ENCODE measurements at places on chromosomes 2 and 18. TPM values are rescaled to one million over a fixed set of nuclear protein-coding genes. Genes with fewer than 3 reads are reported as not detected.
A peak's percentile ranks its signal among the peaks of the same experiment; 100 is the strongest.

The LIMS1 gene
- 287 TPM for polyA plus RNA-seq

The IL37 gene
- polyA plus RNA-seq = not detected

The ABCB11 gene
- polyA plus RNA-seq = 0.03 TPM

The MALL gene
- 4.8 TPM for polyA plus RNA-seq

The SNTG2 gene
- not detected for polyA plus RNA-seq

The APOB gene
- polyA plus RNA-seq = 0.03 TPM

DNA sequence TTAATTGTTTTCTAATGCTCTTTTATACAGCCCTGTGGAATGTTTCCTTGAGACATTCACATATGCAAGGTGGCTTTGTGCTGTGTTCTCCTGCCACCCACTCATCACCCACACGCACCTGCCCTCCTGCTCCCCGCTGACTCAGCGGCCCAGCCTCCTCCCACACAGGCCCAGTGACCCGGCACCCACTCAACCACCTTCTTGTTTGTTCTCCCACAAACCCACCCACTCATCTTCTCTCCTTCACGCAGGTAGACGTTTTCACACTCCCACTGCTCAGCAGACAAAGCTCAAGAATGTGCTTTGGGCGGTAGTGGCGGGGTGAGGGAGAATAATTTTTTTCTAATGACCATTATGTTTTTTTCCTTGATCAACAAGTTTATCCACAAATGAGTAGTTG is 28.6 kb upstream of the NEMP2 start:
- no peak for DNase-seq

DNA sequence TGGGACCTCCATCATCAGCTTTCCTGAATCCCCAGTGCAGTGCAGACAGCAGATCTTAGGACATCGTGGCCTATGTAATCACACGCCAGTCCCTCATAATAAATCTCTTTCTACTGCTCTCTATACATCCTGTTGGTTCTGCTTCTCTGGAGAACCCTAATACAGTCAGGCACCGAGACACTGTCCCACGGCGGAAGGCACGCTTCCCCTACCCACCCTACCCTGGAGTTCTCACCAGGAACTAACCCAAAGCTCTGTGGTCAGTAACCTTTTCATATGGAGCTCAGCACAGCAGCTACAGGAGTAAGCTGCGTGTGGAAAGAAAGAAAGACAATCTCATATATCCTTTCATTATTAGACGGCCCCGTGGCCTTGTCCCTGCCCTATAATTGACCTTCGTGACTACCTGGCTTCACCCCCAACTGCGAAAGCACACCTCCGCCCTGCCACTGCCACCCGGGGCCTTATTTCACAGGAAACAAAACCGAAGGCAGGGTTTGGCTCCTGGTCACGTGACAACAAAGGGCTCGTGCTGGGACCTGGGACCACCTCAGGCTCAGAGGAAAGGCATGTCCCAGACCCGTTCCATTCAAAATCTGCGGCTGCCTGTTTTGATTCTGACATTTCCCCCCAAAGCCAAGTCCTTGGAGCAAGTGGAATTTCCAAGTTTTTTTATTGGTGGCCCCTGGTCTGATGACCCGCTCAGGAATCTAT is 99.7 kb upstream of the ODC1 start:
- DNase-seq = no peak

DNA sequence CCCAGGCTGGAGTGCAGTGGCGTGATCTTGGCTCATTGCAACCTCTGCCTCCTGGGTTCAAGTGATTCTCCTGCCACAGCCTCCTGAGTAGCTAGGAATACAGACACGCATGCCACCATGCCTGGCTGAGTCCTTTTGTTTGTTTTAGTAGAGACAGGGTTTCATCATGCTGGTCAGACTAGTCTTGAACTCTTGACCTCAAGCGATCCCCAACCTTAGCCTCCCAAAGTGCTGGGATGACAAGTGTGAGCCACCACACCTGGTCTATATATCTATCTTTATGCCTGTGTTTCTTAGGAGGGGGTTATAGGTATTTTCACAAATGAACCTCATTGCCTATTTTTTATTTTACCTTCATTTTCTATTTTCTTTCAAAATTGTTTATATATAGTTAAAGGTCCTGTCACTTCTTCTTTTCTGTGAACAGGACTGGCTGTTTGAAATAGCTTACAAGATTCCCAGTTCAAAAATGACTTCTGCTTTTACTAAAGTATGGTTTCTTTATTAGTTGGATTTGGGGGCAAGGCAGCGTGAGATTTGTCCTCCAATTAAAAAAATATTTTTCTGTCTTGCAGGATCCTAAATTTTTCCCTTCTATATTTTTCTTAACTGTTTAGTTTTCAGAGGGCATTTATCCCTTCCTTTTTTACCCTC is 16.4 kb upstream of the MARCHF7 start:
- DNase-seq = no peak

DNA sequence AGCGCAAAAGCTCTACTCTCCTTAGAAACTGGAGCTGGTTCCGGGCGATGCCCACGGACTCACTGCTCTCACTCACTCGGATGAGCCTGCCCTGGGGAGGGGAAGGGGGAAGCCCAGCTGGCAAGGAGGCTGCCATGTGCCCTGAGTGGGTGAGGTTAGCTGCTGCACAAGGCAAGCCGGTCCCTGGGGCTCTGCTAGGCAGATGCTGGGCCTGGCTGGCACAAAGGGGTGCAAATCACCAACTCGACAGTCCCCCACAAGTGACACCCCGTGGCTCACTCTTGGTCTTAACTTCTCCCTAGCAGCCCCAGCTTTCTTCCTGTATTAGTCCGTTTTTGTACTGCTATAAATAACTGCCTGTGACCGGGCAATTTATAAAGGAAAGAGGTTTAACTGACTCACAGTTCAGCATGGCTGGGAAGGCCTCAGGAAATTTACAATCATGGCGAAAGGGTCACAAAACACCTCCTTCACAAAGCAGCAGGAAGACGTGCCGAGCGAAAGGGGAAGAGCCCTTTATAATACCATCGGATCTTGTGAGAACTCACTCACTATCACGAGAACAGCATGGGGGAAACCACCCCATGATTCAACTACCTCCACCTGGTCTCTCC is 33.2 kb downstream of the ADCY3 start:
- DNase-seq = no peak

GRCh38 chr2:48398285-48399002 is 131.5 kb upstream of the STON1 start:
- DNase-seq = no peak

DNA sequence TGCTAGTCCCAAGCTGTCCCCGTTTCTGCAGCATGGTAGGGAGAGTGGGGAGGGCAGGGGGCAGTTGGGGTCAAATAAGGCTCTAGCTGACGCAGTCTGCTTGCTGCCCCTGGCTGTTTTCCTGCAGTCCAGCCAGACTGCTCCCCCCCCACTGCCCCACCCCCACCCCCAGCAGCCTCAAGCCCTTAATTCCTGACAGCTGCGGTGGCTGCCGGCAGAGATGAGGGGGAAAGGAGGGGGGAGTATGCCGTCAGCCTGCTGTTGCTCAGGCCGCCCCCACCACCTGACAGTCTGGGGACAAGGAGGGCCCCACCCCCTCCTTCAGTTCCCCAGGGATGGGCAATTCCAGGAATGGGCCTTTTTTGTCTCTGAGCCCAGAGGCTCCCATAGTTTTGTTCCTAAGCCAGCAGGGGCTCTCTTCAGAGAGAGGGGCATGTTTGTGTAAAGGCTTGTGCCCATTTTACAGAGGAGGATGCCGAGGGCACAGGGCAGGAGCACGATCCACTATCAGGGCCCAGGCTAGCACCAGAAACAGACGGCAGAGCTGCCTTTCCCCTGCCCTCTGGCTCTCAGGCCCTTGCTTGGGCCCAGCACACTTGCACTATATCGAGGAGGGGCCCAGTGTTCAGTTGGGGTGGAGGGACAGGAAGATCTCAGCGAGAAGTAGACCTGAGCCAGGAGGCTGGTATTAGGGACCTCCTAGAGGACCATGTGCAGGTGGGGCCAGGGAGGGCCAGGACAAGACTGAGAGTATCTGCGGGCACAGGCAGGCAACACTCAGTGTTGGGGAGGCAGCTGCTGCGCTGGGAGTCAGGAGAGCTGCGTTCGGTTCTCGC is 1.5 kb upstream of the WNT10A start:
- DNase-seq = no peak

DNA sequence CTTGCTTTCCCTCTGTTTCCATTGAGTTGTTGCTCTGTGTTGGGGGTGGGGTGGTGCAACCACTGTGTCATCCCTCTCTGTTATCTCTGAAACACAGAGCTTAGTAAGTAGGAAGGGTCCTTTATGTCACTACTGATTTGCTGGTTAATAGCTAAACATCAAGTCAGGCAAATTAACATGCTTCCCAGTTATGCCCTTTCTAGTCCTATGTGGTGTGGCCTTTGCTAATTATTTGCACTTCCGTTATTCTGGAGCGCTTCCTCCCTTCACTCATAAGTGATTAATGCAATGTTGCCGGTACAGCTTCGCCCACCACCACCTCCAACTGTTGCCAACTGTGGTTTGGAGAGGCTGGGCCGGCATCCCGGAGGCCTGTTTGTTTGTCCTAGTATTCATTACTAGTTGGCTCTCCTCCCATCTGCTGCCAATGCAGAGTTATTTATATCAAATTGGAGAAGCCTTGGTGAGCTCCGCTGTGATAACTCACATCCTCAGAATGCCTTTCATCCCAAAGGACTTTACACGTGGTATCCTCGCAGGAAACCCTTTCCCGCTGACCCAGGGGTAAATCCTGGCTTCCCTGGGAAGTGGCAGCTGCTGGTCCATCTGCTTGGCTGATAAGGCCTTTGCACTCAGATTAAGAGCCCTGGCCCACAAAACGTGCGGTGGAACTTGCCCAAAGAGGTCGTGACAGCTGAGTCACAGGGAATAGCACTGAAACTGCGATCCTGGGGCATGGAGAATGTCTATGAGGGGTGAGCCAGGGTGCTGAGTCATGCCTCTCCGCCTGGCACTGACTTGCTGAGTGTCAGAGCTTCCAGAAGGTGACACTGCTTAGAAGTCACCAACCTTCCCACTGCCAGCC is 72.0 kb upstream of the ZCCHC2 start:
- peak; percentile 85 for DNase-seq

DNA sequence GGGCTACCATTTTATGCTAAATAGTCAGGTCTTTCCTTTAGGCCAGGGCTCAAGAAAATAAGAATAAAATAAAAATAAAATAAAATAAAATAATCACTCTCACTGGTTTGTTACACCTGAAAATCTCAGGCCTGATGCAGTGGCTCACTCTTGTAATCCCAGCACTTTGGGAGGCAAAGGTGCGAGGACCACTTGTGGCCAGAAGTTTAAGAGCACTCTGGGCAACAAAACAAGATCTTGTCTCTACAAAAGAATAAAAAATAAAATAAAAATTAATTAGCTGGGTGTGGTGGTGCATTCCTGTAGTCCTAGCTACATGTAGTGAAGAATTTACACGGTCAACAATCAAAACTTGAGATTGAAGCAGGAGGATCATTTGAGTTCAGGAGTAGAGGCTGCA is 159.4 kb downstream of the NRXN1 start:
- no peak for DNase-seq

- no peak for DNase-seq
These were observed 106.7 kb upstream of the PGAP1 start for GRCh38 chr2:197033222-197033621.

- DNase-seq = no peak
These were observed 83.9 kb downstream of the ARHGEF4 start for GRCh38 chr2:130920415-130921163.

DNA sequence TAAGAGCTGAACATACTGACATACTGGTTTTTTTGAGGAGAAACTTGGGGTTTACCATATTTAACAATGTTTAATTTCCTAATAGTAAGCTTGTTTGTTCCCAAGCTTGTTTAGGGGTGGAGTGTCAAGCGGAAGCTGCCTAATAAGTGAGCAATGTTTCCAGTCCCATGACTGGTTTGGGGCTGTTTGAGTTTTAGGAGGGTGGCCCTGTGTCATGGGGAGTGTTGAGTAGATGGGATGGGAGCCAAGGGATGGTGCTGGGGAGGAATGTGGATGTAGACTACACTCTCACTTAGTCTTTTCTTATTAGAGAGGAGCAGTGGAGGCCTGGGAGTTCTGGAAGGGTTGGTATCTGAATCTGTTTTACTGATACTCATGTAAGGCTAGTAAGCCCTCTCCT is 128.5 kb downstream of the TANC1 start:
- DNase-seq = no peak

GRCh38 chr2:158815658-158816057 is 20.5 kb downstream of the DAPL1 start:
- DNase-seq = no peak

DNA sequence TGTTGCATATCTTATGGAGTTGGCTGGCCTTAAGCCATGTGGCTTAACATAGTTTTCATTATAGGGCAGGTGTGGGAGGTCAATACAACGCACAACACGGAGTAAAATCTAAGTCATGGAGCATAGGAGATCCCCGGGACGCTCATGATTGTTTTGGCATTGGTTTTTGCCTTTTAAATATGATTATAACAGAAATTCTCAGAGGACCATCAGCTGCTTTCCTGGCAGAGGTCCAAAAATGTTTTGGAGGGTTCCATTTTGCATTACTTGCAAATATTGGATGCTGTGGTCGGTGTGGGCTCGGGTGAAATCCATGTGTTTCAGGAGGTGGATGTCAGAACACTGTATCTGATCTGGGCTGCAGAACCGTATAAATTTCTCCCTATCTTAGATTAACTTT is 3.4 kb downstream of the NCOA1 start:
- DNase-seq = no peak

DNA sequence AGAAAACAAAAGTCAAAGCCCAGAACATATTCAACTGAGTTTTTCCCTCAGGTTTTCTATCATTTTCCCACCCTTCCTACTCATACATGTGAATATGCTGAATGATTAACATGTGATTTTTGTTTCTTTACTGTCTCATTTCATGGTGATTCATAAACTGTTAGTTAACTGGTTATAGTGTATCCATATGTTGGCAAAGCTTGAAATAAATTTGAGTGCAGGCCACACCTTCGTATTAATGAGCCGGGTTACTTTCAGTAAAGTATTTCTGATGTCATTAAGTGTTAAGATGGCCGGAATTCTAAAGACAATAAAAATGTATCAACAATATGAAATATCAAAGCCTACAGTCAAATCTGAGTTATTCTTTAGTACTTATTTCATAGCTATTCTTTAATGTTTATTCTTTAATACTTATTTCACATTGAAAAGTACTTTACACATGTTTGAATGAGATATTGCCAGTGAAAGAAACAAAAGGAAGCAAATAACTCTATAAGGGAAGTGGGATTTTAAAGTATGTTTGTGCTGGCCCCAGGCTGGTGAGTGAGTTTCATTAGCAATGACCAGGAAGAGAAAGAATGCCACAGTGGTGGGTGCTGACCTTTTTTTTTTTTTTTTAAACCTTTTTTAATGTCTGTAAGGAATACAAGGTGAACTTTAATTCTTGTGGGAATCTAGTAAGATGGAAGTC is 178.6 kb downstream of the NEDD4L start:
- DNase-seq = no peak

- no peak for DNase-seq
These were observed 301.6 kb downstream of the AFF3 start for GRCh38 chr2:99840831-99841230.

- no peak for DNase-seq
These were observed 105.4 kb downstream of the INHBB start for GRCh38 chr2:120451334-120451733.

- no peak for DNase-seq
These were observed 53.1 kb downstream of the SLC39A10 start for GRCh38 chr2:195709901-195710806.

- DNase-seq = no peak
These were observed 5.7 kb downstream of the CCT7 start for GRCh38 chr2:73239776-73240175.

- DNase-seq = no peak
These were observed 147.7 kb downstream of the TRABD2A start for GRCh38 chr2:84732897-84733778.

All from psoas muscle (tissue), 8 donors.